ENCODE measurements at places on chromosomes 5 and 9.

DNA sequence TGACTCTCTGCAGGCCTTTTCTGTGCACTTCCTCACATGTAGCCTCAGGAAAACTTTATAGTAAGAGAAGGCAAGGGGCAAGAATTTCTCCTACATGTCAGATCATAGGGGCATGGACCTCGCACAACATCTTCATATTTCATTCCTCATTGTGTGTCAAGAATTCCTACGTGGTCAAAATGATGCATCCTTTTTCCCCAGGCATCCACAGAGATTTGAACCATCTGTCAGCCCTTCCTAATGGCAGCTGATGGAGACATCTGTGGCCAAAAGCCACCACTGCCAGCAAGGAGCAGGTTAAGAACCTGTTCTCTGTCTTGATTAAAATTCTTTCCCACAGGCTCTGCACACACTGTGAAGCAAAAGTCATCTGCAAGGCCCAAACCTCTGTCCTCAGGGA is 42.5 kb downstream of the MFAP3 start:
- DNase-seq: no peak

DNA sequence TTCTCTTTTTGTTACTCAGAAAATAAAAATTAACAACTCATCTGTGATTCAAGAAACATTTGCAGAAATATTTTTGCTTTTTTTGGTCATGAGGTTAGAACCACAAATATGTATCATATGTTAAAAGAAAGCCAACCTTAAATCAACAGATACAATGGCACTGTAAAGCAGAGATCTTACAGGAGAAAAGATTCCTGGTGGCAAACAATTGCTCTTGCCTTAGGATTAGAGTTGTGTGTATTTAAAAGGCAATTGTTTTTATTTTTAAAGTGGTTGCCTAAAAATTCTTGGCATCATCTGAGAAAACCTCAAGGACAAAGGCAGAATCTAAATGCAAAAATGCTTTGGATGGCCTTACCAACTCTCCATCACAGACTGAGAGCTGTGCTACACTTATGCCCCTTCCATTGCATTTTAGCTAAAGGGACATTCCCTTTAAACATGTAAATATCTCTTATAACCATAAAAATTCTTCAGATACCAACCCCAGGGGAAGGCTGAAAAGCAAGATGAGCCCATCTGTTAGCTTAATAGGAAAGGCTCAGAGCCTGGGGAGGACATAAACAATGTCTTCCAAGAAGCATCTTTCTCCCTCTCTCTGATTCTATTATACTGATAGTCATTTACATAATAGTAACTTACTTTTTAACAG is 100.4 kb downstream of the FAM114A2 start:
- no peak for DNase-seq

DNA sequence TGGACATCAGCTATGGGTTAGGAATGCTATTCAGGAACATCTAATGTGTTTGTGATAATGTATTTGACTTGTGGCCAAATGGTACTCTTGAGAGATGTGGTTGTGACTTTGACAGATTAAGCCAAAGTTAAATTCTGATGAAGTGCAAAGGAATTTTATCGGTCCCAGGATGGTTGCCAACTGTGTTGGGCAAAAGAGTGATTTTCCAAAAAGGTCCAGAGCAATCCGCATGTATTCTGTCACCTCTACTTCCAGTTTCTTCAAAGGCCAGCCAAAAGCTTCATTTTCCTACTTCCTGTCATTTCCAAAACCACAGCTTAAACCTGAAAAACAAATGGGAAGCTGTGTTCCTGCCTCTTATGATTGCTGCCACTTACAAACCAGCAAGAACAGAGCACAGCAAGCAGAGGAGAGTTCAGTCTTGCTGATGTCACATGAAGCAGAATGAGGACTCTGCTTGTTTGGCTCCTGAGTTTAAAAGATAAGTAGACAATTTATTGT is 59.8 kb downstream of the MARCHF3 start:
- DNase-seq: no peak

GRCh38 chr5:59346514-59346913 is 547.0 kb downstream of the PDE4D start:
- peak; percentile 61 for DNase-seq

GRCh38 chr5:175796536-175797499 is 74.6 kb upstream of the CPLX2 start:
- DNase-seq: peak; percentile 83

GRCh38 chr5:80368661-80369480 is 39.0 kb upstream of the ZFYVE16 start:
- DNase-seq: peak; percentile 31

GRCh38 chr9:128304136-128304970 is 17.9 kb downstream of the TRUB2 start:
- DNase-seq: no peak

DNA sequence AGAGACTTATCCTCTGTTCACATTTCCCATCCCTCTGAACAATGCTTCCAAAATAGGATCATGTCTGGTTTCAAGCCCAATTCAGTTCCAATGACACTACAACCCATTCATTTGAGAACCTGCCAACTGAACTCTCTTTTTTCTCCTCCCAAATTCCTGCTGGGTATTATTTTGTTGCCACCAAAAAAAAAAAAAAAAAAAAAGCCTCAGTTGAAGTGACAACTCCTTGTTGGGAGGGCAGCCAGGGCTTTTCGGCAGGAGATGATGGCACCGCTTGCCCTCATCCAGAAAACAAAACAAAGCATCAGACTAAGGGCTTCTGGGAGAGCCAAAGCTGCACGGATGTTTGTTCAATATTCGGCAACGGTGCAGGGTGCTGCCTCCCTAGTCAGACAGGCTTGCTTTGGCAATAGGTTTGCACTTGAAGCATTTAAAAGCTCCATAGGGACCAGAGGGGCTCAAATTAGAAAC is 30.6 kb upstream of the TRIM32 start:
- DNase-seq: no peak

DNA sequence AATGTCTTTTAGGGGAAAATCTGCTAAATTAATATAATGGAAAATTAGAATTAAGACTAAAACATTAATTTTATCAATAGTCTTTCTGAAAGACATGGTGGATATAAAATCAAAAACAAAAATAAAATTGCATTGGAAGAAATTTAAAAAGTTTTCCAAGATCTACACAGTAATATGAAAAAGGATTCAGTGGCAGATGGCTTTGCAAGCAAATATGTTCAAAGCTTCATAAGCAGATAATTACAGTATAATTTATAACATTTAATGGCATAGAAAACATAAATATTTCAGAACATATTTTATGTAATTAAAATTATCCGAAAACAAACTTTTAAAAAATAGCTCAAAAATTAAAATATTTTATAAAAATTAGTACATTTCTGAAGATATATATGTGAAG is 512.4 kb upstream of the CYLC2 start:
- no peak for DNase-seq

GRCh38 chr5:144048259-144048856 is 122.1 kb downstream of the YIPF5 start:
- no peak for DNase-seq

- DNase-seq: no peak
Measured at GRCh38 chr5:151868451-151868850, 56.2 kb downstream of the GLRA1 start.

DNA sequence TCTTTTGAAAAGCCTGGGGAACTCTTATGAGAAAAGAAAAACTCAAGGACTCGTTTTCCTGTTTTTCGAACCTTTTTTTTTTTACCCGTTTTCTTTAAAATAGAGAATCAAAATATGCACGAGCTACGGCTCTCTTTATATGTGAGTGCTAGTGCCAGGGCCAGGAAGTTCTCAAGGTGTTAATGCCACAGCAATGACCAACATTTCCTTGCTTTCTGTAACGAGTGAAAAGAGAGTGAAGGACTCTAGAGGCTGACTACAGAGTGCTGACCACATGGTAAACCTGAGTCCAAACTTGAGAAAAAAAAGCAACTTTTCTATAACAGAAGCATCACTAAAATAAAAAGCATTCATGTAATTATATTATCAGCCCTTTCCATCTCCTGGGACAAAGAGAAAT is 102.2 kb upstream of the SLC28A3 start:
- DNase-seq: no peak

GRCh38 chr9:79817438-79818004 is 245.8 kb downstream of the TLE4 start:
- DNase-seq: no peak

- no peak for DNase-seq
Measured at GRCh38 chr9:21965401-21965951, 28.7 kb downstream of the CDKN2A start.

DNA sequence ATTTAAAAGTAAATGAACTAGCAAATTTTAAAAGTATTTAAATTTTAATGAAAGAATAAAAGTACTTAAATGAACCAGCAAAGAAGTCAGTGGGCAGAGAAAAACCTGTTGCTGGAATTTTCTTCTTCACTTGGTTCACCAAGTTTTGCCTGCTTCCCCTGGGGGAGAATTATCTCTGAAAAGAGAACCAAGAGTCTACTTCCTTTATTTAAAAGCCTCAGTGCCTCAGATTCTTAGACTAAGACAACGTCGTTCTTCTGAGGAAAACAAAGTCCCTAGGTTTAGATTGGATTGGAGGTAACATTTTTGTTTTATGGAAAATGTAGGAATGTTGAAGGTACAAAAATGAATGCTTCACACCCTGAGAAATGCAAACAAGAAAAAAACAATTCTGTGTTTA is 7.4 kb upstream of the KLF4 start:
- DNase-seq: no peak

- no peak for DNase-seq
Measured at GRCh38 chr9:21728781-21729180, 73.7 kb upstream of the MTAP start.

- DNase-seq: no peak
Measured at GRCh38 chr5:95620870-95621838, 1.3 kb downstream of the GPR150 start.

GRCh38 chr5:1479581-1480188 is 34.4 kb upstream of the SLC6A3 start:
- no peak for DNase-seq

GRCh38 chr5:179794171-179794570 is 385 bp downstream of the LTC4S start:
- DNase-seq: no peak

DNA sequence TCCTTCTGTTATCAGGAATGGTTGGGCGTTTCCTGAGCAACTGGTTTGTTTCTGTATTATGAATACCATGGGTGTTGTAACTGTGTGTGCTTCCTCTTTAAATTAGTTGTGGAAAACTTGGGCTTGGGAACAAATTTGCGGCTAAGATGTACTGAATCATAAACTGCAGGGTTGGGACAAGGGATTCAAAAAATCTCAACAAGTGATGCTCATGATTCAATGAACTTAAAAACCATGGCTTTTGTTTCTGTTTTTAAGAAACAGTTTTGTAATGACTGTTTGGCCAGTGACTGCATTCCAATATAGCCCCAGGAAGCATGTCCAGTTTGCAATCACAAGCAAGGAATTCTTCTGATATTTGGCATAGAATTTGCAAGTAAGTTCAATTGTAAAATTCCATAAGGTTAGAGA is 657.5 kb upstream of the WWC1 start:
- DNase-seq: no peak

DNA sequence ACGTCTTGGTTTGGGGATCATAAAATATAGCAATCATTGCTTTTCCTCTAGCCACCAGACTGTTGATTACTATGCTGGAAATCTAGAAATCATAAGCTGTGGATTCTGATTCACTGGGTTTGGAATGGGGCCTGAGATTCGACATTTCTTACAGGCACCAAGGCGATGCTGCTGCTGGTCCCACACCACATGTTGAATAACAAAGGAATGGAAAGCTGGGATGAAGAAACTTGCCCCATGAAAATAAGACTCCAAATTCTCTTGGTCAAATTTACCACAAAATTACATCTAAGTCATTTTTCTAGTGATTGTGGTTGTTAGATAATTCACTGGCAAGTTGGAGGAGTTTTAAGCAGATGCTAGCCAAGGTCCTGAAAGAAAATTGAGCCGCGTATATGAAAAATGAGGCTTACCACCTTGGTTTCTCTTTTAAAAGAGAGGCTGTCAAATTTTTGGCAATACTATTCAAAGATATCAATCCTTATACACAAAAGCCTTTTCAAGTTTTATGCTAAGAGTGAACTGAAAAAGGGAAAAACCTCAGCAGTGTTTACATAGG is 23.0 kb upstream of the MEIKIN start:
- no peak for DNase-seq

GRCh38 chr5:169635936-169636335 is 1.1 kb upstream of the DOCK2 start:
- no peak for DNase-seq

DNA sequence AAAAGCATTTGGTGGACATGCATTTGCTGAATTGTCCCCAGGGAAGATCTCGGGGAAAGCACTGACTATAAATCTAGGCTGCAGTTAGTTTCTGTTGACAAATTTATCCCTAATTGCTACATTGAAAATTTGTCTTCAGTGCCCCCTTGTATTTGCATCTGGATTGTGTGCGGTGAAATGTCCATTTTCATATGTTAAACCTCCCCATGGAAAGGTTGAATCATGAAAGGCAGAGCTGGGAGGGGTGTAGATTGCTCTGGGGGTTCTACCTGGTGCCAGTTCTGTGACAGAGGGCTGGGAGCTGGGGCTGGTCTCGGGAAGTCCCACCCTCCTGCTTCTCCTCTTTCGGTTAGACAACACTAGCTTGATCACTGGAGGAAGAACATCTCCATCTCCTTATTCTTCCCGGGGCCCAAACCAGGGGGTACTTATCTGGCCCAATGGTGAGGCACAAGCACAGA is 101.9 kb downstream of the GADD45G start:
- no peak for DNase-seq

- no peak for DNase-seq
Measured at GRCh38 chr5:107604990-107605389, 65.7 kb downstream of the EFNA5 start.

GRCh38 chr5:10320793-10321192 is 13.1 kb upstream of the CMBL start:
- DNase-seq: no peak

DNA sequence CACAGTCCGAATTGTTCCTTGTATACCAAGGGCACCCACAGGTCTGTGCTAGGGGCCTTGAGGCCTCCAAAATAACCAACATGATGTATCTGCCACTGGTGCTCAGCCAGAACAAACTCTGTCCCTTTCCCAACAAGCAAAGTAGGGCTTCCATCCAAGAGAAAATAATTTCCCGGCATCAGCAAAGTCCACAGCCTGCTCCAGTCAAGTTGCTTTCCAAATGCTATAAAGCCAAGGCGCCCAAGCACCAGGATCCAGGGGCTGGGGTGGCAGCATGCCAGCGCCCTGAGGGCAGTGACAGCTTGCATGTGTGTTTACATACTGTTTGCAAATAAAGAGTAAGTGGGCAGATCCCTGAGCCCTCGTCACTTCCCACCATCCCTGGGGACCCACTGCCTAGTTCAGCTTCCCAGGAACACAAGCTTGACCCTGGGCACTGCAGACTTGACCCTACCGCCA is 155.9 kb downstream of the ERCC6L2 start:
- DNase-seq: peak; percentile 42

Measured in midbrain (tissue), 1 donor.